ENCODE measurements at places on chromosomes 11 and 22.
A peak's percentile ranks its signal among the peaks of the same experiment; 100 is the strongest.

GRCh38 chr22:22770280-22770871, 117.2 kb upstream of the IGLL5 start:
- peak; percentile 38 for DNase-seq

DNA sequence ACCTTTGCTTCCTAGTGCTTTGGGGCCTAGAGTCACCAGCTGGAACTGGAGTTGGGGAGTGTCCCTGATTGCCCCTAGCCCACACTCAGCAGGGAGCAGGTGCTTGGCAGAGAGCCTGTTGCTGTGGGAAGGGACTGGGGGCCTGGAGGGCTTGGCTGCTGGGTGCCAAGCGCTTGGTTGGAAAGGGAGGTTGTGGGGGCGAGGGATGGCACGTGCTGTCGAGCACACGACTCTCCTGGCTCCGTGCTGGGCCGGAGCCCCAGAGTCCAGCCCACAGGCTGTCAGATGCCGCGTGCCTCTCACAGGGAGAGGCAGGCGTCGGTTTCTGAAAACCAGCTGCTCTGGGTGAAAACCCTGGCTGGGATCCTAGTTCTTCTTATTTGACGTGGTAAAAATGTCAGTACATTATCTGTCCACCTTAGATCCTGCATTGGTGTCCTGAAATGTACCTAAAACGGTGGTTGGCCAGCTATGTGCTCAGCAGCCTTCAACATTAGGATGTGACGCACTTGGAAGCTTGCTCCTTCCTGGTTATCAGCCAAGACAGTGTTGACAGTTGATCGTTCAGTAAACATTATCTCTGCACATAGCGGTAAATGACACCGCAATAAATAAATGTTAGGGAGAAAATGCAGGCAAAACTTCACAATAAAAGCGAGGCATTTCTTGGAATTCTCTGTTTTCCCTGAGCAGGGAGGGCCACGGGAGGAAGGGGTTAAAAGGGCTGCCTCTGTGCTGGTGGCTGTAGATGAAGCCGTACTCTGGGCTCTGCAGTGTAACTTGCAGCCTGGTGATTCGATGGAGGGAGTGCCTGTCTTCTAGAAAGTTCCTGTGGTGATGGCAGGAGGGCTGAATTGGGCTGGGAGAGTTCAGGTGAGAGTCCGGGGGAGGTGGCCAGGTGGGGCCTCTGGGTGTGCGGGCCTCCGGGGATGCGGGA, 29.2 kb downstream of the GRAMD4 start:
- DNase-seq, result no peak

DNA sequence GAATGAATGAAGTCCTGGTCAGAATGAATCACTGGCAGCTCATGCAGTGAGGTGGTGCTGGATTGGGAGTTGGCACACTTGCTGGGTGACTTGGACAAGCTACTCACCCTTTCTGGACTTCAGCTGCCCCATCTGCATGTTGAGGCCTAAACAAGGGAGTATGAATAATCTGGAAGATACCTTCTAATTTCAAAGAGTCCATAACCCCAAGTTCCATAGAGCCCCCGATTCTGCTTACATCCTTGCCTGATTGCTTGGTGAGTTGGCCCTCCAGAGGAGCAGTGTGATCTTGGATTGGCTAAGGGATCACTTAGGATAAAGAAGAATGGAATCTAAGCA, 18.3 kb upstream of the ACCSL start:
- DNase-seq, result no peak

DNA sequence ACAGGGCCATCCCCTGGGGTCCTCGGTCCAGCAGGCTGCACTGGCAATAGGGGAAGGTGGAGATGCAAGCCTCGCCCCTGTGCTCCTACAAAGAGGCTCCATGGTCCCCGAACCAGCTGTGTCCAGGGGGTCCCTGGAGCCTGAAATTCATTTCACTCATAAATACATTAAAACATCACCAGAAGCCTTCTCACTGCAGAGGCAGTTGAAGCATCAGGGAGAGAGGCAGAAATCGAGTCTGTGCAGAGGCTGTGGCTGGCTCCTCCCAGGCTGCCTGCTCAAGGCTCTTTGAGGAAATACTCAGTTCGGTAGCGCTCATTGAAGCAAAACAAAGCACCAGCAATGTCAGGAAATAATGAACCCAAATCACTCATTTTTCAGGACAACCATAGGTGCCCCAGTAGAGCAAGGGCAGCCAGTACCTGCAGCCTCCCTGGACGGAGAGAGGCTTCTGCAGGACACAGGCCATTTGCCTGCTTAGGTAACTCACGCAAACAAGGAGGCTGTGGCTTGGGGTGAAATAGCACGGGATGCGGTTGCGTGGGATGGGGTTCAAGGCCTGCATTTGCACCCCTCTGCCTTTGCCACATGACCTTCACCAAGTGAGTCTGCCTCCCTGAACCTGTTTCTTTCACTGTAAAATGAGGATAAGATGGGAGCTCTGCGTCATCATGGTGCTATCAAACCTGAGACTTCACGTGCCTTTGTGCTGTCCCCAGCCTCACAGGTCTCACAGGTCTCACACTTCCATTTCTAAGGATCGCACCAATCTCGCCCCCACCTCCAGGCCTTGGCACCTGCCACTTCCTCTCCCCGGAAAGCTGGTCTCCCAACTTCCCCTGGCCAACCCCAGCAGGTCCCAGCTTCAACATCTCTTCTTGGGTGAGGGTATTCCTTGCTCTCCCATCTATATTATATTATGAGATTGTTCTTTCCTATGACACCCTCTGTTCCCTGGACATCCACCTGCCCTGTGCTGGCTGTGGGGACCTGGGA, 84.3 kb upstream of the SHISAL1 start:
- DNase-seq, result no peak

DNA sequence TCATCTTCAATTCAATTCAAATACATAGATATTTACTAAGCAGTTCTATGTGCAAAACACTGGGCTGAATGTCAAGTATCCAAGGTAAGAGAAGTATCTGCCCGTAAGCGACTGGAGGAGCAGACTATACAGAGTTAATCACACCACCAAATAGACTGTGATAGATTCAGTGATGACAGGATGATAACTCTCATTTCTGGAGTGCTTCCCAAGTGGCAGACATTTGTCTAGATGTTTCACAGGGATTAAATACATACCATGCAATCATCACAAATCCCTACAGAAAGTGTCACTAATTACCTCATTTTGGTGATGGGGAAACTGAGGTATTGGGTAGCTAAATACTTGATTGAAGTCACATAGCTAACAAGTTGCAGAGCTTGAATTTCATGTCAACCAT, 508.7 kb upstream of the TENM4 start:
- DNase-seq, result no peak

Measured in activated T-cell treated with anti-CD3 and anti-CD28 coated beads for 48 hours (primary cell).